ENCODE measurements at places on chromosomes 1 and 21. TPM values are rescaled to one million over a fixed set of nuclear protein-coding genes. Genes with fewer than 3 reads are reported as not detected.
A peak's percentile ranks its signal among the peaks of the same experiment; 100 is the strongest.

GRCh38 chr1:184160236-184160635 lies 108.7 kb downstream of the TSEN15 start:
- no peak overlapping the region for H3K27ac ChIP-seq
- H3K4me1 ChIP-seq: no peaks in the 10 kb centered on the region
- no peak overlapping the region for H3K4me3 ChIP-seq
- DNase-seq: no peak
- no peaks in the 10 kb centered on the region for H3K27me3 ChIP-seq
- no peaks in the 10 kb centered on the region for H3K36me3 ChIP-seq

GRCh38 chr1:153561466-153561985 lies 4.1 kb downstream of the S100A2 start:
- no peak for DNase-seq
- H3K36me3 ChIP-seq: no peaks in the 10 kb centered on the region
- no peak overlapping the region for H3K27ac ChIP-seq
- H3K4me3 ChIP-seq: no peak overlapping the region

- DNase-seq: peak; percentile 68
- peaks cover 10% of the 10 kb centered on the region for H3K4me1 ChIP-seq
- H3K4me3 ChIP-seq: no peak overlapping the region
- no peaks in the 10 kb centered on the region for H3K36me3 ChIP-seq
Observed at GRCh38 chr1:23577056-23578004, 18.0 kb upstream of the ID3 start.

- no peaks in the 10 kb centered on the region for H3K27me3 ChIP-seq
- no peaks in the 10 kb centered on the region for H3K4me1 ChIP-seq
- H3K27ac ChIP-seq: no peak overlapping the region
- H3K36me3 ChIP-seq: no peaks in the 10 kb centered on the region
Observed at GRCh38 chr1:61808968-61809367, 66.7 kb downstream of the PATJ start.

The ZNF593OS gene
- total RNA-seq: not detected

The RBM11 gene
- total RNA-seq: 5.1 TPM

The ACBD3 gene
- 50.6 TPM for total RNA-seq

The OR14K1 gene
- total RNA-seq: 3.0 TPM

The TRIM67 gene
- 0.19 TPM for total RNA-seq

Data from testis (tissue), 5 donors.